ENCODE measurements at places on chromosomes 2 and 18. TPM values are rescaled to one million over a fixed set of nuclear protein-coding genes. Genes with fewer than 3 reads are reported as not detected.

DNA sequence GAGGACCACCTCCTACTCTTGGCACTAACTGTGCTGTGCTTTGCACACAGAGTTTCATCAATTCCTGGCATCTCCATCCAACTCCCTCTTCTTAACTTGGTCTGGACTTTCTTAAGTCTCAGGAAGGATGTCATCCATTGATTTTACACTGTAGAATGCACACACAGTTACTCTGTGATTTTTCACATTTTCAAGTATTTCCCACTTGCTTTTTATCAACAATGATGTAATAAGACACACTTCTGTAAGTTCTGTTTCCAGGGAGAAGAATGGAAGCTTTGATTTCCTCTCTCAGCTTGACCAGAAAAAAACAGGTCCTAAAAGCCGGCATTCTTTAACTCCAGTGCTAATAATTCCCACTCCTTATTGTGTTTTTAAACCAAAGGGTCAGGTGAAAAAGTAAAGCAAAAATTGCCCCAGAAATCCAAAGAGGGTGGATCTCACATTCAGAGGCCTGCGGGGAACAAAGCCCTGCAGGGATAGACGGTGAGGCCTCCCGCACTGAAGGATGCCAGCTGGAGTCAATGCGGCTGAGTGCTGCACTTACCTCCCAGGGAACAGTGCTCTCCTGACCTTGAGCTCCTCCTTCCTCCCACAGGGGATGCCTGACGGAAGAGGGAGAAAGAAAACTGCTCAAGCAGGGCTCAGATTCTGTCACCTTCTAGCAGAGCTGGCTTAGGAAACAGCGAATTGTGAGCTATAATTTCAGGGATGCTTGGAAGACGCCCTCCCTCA, 83.1 kb downstream of the PDCL3 start:
- no peak for DNase-seq

DNA sequence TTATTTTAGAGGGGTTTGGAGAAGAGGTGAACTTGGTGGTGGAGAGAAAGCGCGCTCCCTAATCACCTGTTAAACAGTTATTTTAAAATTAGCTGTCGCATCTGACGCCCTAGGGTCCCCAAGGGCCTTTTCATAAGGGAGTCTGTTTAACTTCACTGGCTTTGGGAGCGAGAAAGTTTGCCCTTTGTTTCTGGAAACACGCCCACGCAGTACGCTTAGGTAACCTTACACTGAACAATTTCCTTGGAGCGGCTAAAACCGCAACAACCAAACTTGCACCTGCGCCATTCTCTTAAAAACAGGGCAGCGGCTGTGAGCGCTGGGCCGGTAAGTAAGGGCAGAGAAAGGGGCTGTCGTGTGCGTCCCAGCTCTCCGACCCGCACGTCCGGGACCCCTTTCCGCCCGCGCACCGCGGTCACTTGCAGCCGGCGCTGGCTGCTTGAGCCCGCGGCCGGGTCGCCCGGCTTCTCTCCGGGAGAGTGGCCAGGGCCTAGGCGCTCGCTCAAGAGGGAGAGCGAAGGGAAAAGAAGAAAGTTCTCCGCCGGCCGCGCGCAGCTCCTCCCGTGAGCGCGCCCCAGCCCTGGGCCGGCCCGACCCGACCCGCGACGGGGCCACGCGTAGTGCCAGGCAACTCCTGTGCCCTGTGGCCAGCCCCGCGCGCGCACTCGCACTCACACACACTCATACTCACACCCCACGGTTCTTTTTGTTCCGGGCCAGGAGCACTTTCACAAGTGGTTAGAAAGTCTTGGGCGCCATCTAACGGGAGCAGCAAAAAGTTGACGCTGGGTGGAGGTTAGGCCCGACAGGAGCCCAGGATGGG, 19.2 kb downstream of the POU3F3 start:
- peak; percentile 55 for DNase-seq

- peak; percentile 67 for DNase-seq
Observed at GRCh38 chr2:64362562-64363026, 91.4 kb upstream of the LGALSL start.

GRCh38 chr18:11885278-11885947, 22.7 kb downstream of the MPPE1 start:
- DNase-seq, result peak; percentile 51

- no peak for DNase-seq
Observed at GRCh38 chr18:63887424-63887823, at the start of gene SERPINB2. Gene SERPINB2 (plus strand): TSS chr18:63887705. CDS start chr18:63891445, 3,740 bp downstream.

DNA sequence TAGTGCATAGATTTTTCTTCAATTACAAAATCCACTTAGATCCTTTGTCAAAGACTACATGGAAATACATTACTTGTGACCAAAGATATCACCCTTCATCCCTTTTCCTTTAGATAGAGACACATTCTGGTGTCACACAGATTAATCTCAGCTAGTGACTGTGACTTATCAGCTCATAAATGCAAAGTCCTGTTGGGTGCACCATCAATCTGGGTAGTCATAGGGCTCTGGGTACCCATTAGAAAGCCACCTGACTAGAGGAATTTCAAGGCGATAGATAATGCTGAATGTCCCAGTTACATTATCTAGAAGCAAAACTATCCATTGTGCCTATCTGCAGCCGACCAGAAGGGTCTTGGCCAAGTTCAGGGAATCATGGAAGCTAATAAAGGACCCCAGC, 2.6 kb upstream of the APOB start:
- no peak for DNase-seq

DNA sequence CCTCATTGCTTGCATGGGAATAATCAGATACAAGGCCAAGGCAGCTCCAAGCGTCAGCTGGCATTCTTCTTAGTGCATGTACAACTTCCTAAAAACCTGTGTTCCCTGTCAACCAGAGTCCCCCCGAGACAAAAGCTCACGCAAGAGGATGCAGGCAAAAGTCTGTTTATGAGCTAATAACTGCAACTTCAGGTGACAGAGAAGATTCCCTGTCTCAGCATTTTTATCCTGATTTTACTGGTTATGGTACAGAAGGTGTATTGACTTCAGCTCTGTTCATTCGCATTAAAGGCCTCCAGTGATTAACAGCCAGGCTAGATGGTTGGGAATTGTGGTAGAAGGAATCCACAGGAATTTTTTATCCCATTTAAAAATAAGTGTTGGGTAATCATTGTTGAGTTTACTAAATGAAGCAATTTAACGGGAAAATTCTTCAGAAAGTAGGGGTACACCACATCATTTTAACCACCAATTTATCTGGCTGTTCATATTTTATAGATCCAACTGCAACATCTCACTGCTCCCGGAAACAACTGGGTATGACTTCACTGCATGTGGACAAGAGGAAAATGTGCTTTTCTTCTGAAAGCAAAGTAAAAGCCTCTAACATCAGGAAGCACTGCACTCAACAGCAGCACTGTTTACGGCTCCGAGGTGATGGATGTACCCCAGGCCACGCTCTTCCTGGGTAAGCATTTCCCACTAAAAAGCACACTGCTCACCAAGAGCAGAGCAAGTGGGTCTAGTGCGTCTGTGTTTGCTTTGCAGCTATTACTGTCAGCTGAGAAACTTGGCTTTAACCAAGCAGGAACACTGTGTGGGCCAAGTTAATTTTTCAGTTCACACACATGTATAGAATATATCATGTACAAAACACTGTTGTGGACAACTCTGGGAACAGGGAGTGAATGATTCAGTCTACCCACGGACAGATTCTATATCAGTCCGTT, 31.9 kb downstream of the CCBE1 start:
- no peak for DNase-seq

GRCh38 chr2:62099050-62099449, 96.9 kb upstream of the B3GNT2 start:
- no peak for DNase-seq

GRCh38 chr18:13516855-13517254, 209.5 kb downstream of the FAM210A start:
- no peak for DNase-seq

GRCh38 chr18:42048158-42048557, 93.1 kb downstream of the PIK3C3 start:
- DNase-seq, result no peak

- no peak for DNase-seq
Observed at GRCh38 chr2:133675-134593, 87.6 kb upstream of the FAM110C start.

DNA sequence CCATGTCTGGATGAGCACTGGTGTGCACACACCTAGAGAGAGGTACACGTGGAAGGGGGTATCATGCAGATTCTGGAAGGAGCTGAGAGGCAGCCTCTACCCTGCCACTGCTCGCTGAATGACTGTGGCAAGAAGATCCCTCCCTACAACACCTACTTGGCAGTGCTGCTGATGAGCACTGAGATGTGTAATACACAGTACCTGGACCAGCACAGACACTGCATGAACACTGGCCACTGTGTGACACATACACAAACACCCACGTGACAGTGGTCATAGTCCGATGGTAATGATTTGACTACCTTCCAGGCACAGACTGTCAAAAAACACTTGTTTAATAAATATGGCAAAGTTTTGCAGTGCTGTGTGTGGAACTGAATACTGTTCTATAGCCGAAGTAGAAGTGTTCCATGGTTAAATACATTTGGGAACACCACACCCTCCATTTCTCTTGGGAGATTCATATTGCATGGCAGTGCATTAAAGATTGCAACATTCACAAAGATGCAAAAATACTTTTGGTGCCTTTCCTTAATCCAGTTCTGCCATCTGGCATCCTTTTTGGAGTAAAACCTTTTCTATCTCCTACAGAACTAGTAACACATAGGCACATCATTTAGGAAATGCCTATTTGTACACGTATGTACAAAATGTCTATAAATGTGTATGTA, 29.6 kb downstream of the MRPS5 start:
- DNase-seq, result no peak

DNA sequence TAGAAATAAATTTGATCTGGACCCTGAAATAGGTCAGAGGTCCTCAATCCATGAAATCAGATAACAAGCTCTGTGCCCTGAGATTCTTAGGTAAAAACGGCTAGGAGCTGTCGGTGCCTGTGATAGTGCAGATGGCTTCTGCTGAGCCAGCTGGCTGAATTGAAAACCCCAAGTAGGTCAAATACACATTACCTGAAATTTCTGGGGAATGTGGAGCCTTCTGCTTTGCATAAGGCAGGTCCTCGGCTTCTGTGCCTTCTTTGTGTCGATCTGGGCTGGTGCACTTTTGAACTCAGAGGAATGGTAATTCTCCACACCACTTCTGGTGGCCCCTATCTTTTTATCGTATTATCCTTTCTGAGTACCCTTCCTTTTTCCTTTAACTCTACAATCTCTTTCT, 66.6 kb downstream of the CNTNAP5 start:
- no peak for DNase-seq

GRCh38 chr2:169694894-169695260, 608 bp downstream of the PHOSPHO2 start:
- DNase-seq, result no peak

DNA sequence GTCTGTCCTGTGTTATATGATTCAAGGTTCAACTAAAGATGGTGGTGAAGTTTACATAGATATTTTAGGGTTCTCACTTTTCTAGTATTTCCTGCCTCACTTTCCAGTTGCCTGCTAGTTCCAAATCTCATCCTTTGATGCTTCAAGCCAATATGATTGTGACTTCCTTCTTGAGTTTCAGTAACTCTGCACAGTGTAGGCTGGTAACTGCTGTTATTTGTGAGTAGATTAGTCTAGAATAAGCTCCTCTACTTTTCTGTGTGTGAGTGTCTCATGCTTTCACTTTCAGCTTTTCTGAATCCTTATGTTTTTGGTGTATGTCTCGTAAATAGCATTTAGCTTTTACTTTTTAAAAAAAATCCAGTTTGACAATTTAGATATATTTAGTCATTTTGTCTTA, 42.6 kb downstream of the GALNT1 start:
- no peak for DNase-seq

DNA sequence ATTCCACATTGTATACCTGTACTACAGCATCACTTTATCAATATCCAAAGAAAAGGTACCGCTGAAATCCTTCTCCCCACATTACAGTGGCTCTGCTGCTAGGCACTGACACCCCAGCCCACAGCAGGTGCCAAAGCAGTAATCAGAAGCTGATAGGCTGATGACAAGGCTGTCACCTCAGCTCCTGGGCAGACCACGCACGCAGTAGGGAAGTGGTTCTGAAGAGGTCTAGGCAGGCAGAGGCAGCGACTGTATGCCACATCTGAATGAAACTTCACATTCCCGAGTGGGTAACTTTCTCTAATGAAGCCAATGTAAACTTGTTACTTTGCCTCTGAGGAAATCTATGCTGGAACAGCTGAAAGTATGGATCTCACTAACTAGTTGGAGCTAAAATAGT, 113.0 kb downstream of the MEP1B start:
- DNase-seq, result no peak

DNA sequence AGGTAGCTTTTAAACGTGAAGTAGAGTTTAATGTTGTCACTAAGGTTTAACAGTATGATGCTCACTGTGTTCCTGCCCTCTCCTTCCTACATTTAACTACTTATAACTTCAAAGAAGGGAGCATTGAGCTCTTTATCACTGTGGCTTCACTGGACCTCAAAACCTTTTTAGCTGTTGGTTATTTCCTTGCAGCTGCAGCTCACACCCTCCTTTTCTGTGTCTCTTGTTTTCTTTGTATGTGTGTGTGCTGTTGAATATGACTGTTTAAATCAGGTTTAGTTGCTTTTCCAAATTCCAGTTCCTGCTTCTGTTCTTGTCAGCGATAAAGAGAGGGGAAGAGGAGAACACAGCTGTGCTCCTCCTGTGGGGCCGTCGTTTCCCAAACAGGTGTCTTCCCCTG, 208.0 kb downstream of the PTPRM start:
- no peak for DNase-seq

- DNase-seq, result no peak
Observed at GRCh38 chr2:171181064-171182049, 20.7 kb upstream of the TLK1 start.

SELENOI gene
- total RNA-seq, result 6.8 TPM

ALPG gene
- total RNA-seq, result 1.0 TPM

DSC2 gene
- 4.2 TPM for total RNA-seq

VWA3B gene
- 25.3 TPM for total RNA-seq

GREB1 gene
- 0.39 TPM for total RNA-seq

CCBE1 gene
- total RNA-seq, result 9.6 TPM

EN1 gene
- total RNA-seq, result not detected

PDE11A gene
- 0.03 TPM for total RNA-seq

FAM161A gene
- total RNA-seq, result 1.7 TPM

INHBB gene
- 4.2 TPM for total RNA-seq

GAREM1 gene
- total RNA-seq, result 21.0 TPM

RFX8 gene
- total RNA-seq, result not detected

Measured in upper lobe of left lung (tissue), 6 donors.